ENCODE measurements at places on chromosomes 4 and X. TPM values are rescaled to one million over a fixed set of nuclear protein-coding genes. Genes with fewer than 3 reads are reported as not detected.
A peak's percentile ranks its signal among the peaks of the same experiment; 100 is the strongest.

RAB41 gene
- total RNA-seq: not detected

DIPK2B gene
- not detected for total RNA-seq

DNA sequence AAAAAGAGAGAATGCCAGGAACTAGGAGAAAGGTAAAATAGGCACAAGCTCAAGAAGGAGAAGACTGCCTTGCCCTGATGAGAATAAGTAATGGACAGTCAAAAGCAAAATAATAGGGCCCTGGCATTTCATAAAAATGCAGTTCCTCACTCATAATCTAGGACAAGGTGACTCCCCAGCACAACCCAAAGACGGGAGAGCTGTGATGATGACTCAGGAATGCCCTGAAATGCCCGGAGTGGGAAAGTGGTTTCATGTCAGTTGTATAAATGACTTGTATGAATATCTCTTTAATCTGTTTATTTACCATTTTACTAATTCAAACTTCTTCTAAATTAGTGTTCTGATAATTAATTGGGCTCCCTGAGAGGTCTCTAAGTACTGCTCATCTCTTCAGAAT, 28.8 kb upstream of the SETD7 start:
- H3K4me1 ChIP-seq: peaks cover 5% of the 10 kb centered on the region
- peaks cover 32% of the 10 kb centered on the region for H3K27me3 ChIP-seq
- no peak for DNase-seq
- no peak overlapping the region for H3K27ac ChIP-seq
- H3K4me3 ChIP-seq: no peak overlapping the region
- H3K36me3 ChIP-seq: no peaks in the 10 kb centered on the region

PNMA3 gene
- not detected for total RNA-seq

LARP1B gene
- 27.9 TPM for total RNA-seq

GRCh38 chr4:119031218-119031617, 104.4 kb upstream of the MYOZ2 start:
- no peak overlapping the region for H3K4me3 ChIP-seq
- H3K27me3 ChIP-seq: no peaks in the 10 kb centered on the region
- DNase-seq: no peak
- peaks cover 12% of the 10 kb centered on the region for H3K36me3 ChIP-seq
- peaks cover 35% of the 10 kb centered on the region for H3K4me1 ChIP-seq

- no peak for DNase-seq
- H3K27ac ChIP-seq: no peak overlapping the region
- H3K36me3 ChIP-seq: no peaks in the 10 kb centered on the region
Measured at GRCh38 chr4:117783716-117784115, 250.6 kb upstream of the NDST3 start.

DNA sequence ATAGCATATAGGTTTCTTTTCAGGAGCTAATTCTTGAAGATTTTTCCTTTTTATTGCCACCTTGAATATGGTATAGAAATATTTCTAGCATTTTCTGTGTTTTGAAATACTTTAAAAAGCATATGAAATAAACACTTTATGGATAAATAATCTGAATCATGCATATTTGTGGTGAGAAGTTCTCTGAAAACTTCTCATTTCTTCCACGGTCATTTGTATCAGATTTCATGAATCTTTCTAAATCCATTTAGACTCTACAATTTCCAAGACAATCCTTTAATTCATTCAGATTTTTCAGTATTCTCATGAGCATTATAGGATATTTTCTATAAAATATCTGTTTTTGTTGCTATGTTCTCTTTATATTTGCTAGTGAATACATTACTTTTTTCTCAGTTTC, 16.2 kb upstream of the CA5B start:
- DNase-seq: no peak
- no peaks in the 10 kb centered on the region for H3K36me3 ChIP-seq
- no peaks in the 10 kb centered on the region for H3K27me3 ChIP-seq
- H3K4me1 ChIP-seq: no peaks in the 10 kb centered on the region
- H3K27ac ChIP-seq: no peak overlapping the region

CLGN gene
- total RNA-seq: 0.72 TPM

- H3K4me3 ChIP-seq: no peak overlapping the region
- no peaks in the 10 kb centered on the region for H3K27me3 ChIP-seq
- DNase-seq: no peak
- H3K4me1 ChIP-seq: peaks cover 3% of the 10 kb centered on the region
Measured at GRCh38 chrX:14022019-14022418, 7.7 kb downstream of the GEMIN8 start.

DNA sequence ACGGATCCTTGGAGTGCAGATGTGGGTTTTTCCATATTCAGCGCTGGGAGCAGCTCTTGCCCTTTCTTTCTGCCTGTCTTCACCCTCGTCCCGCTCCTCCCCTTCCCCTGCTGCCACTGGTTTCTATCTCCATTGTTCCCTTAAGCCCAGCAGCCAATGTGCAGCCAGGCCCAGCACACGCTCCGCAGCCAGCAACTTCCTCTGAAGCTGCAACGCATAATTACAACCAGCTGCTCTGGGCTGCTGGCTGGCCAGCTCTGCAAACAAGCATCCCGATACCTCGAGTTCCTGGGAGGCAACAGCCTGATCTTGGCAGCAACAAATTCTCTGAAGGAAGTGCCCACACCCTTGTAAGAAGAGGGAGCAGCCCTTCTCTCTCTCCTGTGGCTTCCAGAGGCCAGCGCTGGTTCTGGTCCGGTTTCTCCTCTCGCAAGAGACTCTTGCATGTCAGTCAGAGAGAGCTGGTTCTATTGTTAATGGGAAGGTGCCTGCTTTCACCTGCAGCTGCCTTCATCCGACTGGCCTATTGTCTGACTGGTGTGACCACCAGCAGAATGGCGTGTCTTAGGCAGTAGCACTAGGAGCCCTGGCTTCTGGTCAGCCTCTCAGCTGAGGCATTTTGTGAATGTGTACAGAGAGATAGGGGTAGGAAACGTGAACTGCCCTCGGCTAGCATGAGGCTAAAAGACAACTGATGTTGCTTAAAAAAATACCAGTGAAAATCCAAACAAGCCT, 83.8 kb upstream of the MAML3 start:
- peak overlapping the region; percentile 56 for H3K27ac ChIP-seq
- peaks cover 30% of the 10 kb centered on the region for H3K4me1 ChIP-seq
- peak; percentile 90 for DNase-seq
- no peaks in the 10 kb centered on the region for H3K27me3 ChIP-seq
